AG04450 (cell line): ENCODE measurements at places on chromosomes 16 and 17.

DNA sequence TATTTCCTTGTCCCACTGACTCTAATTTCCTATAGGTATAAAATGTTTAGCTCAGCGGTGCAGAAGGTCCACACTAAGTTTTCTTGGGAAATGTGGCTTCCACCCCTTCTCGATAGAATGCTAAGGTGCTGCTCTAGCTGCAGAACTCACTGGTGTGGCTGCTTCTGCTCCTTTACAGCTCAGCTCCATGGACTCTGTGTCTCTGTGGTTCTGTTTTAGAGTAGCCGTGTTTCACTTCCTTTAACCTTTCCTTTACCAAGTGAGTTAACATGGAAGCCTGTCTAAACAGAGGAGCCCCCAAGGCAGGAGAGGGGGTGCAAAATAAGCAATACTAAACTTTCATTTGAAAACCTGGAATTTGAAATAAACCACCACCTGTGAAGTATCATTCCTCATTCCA, 65.3 kb downstream of the SPECC1 start:
- no peak for DNase-seq

DNA sequence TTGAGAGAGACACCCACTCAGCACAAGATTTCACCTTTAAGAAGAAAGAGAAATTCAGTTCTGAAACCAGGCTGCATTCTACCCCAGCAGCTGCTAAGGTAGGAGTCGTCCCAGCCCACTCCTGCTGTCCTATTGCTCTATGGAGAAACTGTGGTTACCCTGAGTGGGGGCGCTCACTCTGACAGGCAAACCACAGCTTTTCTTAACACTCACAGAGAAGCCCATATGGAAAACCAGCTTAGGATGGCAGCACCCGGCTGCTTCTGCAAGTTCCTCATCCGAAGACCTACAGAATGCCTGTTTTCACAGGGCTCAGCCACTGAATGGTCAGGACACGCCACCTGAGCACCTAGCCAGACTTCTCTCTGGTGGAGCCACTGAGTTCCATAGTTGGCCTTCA, 7.5 kb downstream of the ATP5PD start:
- DNase-seq = no peak

DNA sequence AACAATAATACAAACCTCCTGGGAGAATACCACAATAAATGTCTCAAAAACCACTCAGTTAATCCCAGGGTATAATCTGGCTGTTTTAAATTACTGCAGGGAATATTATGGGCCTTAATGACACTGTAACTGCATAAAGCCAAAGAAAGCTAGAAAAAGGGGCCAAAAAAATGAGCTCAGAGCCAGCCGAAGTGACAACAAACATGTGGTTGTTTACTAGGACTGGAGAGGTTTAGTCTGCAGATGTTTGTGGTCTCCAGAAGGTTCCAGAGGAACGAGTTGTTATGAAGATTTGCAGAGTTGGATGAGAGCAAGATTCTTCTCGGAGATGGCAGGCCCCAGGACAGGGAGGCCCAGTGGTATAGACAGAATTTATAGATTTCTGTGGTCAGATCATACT, 97.1 kb upstream of the AKTIP start:
- DNase-seq = no peak

DNA sequence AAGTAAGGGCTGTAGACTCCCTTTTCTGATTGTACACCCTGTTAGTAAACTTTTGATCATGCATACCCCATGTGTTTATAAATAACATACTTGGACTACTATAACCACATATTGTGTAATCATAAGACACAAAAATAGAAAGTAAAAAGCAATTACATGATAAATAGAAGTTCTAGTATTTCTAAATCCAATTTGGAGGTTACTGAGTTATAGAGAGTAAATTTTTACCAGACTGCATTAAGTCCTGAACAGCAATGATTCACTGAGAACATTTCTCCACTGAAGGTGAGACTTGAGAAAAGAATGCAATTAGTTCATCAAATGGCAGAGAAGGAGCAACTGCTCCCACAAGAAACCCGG, 7.7 kb upstream of the TBKBP1 start:
- no peak for DNase-seq

DNA sequence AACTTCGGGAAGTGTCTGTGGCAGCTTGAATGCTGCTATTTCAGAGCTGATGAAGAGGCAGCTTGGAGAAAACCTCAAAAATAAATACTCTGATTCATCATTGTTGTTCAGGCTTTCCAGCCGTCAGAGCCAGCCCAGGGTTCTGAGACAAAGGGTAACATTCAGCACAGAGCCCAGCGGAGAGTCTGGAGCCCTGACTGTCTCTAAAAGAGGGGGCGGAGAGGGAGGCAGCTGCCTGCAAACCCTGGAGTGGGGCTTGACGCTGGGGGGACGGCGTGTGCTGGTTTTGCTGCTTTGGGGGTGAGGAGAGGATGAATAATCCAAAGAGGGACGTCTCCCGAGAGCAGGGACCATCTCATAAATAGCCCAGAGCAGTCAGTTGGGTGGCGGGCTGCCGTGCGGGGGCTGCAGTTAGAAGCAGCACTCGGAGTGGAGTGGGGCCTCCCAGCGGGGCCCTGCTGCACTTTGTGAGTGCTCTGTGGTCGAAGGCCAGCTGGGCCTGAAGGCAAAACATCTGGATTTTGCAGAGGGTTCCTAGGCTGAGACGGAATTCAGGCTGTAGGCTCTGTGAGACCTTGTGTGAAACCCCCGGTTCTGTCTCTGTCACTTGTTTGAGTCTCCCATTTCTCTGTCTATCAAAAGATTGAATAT, 237.8 kb downstream of the PRKCA start:
- DNase-seq = peak; percentile 62

DNA sequence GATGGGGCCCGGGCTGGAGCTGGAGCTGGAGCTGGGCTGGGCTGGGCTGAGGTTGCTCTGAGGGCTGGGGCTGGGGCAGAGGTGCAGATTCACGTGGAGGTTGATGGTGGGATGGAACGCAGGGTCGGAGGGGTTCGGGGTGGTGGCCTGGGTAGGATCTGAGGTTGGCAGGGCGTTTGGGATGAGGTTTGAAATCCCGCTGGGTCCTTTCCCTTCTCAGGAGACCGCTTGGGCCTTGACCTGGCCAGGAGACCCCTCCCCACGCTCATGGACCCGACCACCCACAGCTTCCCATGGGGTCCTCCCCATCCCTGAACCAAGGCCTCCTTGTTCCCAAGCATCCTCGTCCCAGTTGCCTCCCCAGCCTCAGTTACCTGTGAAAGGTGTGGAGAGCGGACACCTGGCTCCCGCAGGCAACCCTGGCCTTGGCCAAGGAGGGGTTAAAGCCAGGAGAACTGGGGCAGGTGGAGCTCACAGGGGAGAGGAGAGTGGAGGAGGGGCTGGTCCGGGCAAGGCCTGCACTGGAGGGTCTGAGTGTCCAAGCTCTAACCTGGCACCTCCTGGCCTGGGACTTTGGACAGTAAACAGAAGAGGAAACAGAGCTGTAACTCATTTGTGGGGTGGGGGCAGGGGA, at the start of gene ASGR2:
ASGR2 (minus strand) TSS at position 582 of the 634 bp plus-strand sequence. CDS start 582 bp downstream, outside the sequence.
- no peak for DNase-seq

DNA sequence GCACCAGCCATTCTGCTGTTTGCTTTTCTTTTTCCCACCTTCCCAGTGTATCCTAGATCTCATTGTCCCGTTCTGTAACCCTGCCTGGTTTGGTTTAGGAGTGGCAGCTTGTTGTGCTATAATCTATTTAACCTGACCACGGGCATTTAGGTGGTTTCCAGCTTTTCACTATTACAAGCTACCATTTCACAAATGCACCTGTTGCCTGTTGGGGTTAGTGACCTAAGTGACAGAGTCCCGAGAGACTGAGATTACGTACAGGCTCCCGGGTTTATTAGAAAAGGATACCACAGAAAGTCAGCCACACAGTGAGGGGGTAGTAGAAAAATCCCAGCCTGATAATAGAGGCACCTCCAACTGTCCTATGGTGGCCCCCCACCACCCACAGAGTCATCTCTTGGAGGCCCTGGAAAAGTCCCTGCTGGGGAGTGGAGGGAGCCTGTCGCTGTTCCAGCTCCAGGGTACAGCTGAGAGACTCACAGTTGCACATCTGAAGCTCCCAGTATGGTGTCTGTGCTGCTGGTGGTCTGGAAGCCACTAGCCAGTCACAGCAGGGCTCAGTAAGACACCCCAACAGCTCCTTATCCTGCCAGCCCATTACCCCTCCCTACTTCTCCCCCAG, 21.2 kb downstream of the CLEC16A start:
- DNase-seq = no peak

- DNase-seq = peak; percentile 79
Measured at GRCh38 chr16:75385507-75386152, 47.7 kb downstream of the CFDP1 start.

GRCh38 chr17:173166-173911, 8.1 kb downstream of the DOC2B start:
- no peak for DNase-seq

DNA sequence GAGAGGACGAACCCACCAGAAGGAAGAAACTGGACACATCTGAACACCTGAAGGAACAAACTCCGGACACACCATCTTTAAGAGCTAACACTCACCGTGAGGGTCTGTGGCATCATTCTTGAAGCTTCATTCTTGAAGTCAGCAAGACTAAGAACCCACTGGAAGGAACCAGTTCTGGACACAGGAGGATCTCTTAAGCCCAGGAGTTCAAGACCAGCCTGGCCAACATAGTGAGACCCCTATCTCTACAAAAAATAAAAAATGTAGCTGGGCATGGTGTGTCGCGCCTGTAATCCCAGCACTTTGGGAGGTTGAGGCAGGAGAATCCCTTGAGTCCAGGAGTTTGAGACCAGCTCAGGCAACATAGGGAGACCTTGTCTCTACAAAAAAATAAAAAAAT, 20.5 kb upstream of the WIPF2 start:
- no peak for DNase-seq

GRCh38 chr17:73639932-73640331, 4.3 kb downstream of the SDK2 start:
- no peak for DNase-seq

DNA sequence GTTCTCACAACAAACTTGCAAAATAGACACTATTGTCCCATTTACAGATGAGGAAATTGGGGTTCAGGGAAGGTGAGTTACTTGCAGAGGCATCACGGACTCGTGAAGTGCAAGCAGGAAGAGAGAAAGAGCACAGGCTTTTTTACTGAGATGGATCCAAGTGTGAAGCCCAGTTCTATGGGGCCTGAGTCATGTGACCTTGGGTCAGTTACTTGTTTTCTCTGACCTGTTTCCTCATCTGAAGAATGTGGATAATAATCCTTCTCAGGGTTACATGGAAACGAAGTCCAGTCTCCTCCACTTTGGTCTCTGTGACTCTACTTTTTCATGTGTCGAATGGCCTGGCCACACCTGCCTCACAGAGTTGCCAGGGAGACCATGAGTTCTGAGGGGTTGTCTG, 134.4 kb downstream of the SPACA3 start:
- DNase-seq = no peak

DNA sequence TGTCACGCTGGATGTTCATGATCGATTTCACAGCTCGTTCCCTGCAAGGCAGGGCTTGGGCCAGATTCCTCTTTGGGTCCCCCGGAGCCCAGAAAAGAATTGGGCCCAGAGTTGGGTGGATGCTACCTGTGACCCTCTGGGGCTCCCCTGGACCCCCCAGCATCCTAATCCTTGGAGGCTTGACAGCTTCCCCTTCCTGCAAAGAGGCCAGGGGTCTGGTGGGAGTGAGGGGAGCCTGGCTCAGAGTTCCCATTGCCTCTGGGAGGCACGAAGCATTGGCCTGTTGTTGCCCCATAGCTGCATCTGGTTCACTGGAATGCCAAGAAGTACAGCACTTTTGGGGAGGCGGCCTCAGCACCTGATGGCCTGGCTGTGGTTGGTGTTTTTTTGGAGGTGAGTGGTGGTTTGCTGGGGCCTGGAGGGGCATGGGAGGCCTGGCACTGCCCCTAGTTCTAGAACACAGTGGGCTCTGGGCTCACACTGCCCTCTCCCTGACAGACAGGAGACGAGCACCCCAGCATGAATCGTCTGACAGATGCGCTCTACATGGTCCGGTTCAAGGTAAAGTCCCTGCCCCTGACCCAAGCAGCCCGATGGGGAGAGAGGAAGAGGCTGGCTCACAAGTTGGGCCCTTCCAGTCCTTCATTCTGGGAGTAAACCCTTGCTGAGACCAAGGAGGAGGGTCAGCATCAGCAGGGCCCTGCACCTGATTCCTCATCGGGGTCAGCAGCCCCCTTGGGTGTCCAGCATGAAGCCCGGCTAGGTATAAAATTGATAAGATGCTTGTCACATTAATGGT, 7.2 kb downstream of the CA7 start:
- DNase-seq = no peak

- no peak for DNase-seq
Measured at GRCh38 chr17:57466521-57466920, 210.2 kb downstream of the MSI2 start.

- no peak for DNase-seq
Measured at GRCh38 chr16:47019568-47019967, 46.1 kb upstream of the DNAJA2 start.

GRCh38 chr17:30197416-30197815, 38.1 kb downstream of the SLC6A4 start:
- DNase-seq = no peak

DNA sequence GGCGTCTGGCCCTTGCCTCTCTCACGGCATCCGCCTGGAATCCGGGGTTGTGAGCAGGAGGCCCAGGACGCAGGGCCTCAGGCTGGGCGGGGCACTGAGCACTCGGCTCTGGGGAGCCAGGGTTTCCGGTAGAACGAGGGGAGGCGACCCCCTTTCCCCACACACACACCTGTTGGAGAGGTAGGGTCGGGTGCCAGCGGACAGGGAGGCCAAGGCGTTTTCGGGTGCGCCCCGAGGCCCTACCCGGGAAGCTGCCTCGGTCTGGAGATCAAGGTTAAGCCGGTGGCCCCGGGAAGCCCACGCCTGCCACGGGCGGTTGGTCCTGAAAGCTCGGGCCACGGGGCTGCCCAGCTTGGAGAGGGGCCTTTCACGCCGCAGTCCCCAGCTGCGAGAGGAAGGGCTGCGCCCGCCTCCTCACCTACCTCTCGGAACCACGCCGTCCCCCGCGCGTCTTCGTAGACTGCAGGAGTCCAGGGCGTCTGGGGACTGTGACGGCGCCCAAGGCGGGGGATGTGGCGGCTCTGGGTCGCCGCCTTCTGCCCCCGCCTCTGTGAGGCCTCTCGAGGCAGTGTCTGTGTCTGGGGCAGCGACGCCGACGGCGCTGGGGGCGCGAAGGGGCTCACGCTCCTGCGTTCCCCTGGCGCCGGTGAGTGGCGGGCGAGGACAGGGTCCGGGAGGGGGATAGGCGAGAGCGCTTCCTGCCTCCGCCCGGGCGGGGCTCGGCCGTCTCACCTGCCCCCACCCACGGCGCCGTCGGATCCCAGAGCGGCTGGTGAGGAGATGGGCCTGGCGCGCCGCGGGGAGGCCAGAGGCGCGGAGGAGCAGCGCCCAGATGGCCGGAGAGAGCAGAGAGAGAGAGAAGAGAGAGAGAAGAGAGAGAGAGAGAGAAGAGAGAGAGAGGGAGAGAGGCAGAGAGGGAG, 20.3 kb upstream of the HOXB9 start:
- no peak for DNase-seq

- DNase-seq = no peak
Measured at GRCh38 chr16:456891-457483, 31.5 kb downstream of the RAB11FIP3 start.

- DNase-seq = no peak
Measured at GRCh38 chr16:17306745-17307144, 164.0 kb downstream of the XYLT1 start.
